ENCODE measurements at places on chromosomes 1 and 21. TPM values are rescaled to one million over a fixed set of nuclear protein-coding genes. Genes with fewer than 3 reads are reported as not detected.

CIART gene
- not detected for total RNA-seq

TCEANC2 gene
- 5.0 TPM for total RNA-seq

PHLDA3 gene
- total RNA-seq: 11.7 TPM

NGF gene
- 0.51 TPM for total RNA-seq

NTNG1 gene
- 3.4 TPM for total RNA-seq

RCSD1 gene
- total RNA-seq: 0.83 TPM

WDR4 gene
- 35.8 TPM for total RNA-seq

TLR5 gene
- total RNA-seq: 0.77 TPM

RUNX1 gene
- total RNA-seq: 9.5 TPM

- peak; percentile 49 for DNase-seq
These were observed 323.3 kb downstream of the RPS6KC1 start for GRCh38 chr1:213374369-213374768.

GRCh38 chr1:211372463-211372862 is 45.8 kb downstream of the TRAF5 start:
- DNase-seq: no peak

DNA sequence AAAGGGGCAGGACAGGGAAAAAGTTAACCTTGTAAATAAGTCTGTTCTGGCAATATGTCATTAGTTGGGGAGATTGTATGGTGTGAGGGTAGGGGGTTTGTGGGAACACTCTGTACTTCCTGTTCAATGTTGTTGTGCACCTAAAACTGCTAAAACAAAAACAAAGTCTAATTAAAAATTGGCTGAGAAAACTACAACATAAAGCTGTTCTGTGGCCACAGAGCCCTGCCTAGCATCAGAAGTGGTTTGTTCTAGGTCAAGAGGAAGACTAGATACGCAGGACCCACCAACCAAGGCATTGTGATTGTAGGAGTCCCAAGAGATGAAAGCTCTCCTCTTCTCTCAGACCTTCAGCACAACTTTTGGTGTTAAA is 81.0 kb upstream of the LRRC8D start:
- no peak for DNase-seq

DNA sequence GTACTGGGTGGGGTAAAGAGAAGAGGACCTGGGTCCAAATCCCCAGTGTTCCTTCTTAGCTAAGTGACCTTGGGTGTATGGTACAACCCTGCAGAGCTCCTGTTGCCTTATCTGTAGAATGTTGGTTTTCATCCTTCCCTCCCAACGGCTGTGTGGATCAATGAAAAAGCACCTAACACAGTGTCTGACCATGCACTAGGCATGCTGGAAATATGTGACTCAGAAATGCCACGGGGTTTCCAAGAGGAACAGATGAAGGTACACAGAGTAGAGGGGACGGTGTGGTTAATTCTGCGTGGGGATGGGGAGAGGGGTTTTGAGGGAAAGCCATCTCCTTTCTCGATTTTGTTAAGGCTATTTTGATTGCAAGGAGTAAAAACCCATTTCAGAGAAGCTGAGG is 8.6 kb downstream of the NIPAL3 start:
- DNase-seq: no peak

DNA sequence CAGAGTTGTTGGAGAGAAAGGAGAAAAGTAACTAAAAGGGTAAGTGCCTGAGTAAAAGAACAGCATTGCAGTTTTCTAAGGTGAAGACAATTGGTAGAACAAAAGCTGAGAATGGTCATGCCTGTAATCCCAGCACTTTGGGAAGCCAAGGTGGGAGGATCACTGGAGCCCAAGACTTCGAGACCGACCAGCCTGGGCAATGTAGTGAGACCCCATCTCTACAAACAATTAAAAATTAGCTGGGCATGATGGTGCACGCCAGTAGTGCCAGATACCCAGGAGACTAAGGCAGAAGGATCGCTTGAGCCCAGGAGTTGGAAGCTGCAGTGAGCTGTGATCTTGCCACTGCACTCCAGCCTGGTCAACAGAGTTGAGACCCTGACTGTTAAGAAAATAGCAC is 15.2 kb upstream of the PGD start:
- DNase-seq: no peak

GRCh38 chr21:46427516-46427915 is 31.2 kb upstream of the DIP2A start:
- DNase-seq: no peak

- DNase-seq: no peak
These were observed 12.4 kb upstream of the PARP1 start for GRCh38 chr1:226420328-226420727.

- no peak for DNase-seq
These were observed 7.1 kb upstream of the DIRAS3 start for GRCh38 chr1:68057564-68057963.

DNA sequence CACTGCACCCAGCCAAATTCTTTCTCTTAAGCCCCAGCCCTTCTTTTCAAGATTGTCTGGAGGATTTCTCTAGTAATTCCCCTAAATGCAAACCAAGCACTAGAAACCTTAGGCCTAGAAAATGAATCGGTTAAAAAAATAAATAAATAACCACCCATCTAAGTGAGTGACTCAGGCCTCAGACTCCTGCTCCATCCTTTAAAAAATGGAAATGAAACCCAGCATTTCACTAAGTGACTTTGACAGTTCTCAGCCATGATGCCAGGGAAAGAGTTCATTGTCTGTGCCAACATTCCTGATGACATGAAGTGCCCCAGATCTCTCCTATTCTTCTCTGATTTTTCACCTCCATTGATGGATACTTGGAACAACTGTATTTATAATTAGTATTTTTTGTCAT is 415.2 kb upstream of the DAB1 start:
- peak; percentile 65 for DNase-seq

DNA sequence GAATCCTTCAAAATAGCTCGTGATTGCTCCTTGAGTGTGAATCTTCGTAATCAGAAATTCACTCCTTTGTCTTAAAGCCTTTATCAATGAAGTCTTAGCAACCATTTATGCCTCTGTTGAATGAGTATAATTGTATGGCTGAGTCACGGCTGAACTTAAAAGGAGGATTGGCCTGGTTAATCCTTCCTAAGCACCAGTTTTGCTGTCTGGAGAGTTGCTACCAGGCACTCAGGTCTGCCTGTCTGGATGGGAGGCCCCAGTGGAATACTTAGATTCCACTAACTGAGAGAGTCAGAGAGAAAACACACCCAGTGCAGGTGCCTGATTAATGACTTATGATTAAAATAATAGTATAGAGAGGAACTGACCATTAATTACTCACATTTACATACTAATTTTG is 7.6 kb upstream of the HHAT start:
- DNase-seq: no peak

DNA sequence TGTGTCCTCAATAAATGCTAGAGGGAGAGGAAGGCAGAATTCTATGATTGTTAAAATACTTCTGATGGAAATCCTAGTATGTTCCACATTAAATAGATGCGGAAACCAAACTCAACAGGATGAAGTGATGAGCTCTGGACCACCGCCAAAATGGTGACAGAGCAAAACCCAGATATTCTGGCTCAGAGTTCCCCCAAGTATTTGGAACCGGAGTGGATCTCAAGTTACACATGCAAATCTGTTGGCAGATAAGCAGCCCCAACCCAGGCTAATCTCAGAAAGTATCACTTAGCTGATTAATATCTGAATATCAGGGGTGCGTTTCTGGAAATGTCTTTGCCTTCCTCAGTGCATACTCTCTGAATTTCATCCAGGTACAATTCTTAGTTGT is 17.4 kb upstream of the GRHL3 start:
- DNase-seq: peak; percentile 62

DNA sequence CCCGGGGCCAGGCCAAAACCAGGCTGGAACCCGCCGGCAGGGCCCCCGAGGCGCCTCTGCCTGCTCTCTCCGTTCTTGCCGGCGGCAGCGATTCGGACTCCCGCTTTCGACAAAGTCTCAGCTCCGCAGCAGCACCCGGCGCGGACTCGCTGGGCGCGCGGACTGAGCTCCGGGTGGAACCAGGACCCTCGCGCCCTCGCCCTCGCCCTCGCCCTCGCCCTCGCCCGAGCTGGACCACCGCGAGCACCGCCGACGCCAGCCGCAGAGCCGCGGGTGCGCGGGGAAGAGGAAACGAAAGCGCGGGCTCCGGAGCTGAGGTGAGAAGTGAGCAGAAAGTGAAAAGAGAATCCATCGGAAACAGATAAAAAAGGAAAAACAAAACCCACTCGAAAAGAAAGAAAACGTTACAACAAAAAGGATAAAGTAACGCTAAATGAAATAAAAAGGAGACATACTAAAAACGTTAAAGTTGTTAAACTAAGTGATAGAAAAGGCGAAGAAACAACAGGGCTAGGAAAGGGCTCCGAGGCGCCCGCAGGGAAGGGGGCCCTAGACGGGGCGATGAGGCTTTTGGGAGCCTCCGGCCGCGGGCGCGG is 64.9 kb downstream of the MEF2D start:
- DNase-seq: peak; percentile 33

DNA sequence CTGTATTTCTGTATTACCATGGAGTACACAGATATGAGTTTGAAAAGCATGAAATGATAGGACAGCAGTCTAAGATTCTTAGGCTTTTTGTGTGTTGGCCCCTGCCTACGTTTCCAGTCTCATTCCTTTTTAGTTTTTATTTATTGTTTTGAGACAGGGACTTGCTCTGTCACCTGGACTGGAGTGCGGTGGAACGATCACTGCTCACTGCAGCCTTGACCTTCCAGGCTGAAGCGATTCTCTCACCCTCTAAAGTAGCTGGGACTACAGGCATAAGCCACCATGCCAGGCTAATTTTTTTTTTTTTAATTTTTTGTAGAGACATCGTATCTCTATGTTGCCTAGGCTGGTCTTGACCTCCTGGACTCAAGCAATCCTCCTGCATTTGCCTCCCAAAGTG is 3.8 kb downstream of the RAVER2 start:
- no peak for DNase-seq

DNA sequence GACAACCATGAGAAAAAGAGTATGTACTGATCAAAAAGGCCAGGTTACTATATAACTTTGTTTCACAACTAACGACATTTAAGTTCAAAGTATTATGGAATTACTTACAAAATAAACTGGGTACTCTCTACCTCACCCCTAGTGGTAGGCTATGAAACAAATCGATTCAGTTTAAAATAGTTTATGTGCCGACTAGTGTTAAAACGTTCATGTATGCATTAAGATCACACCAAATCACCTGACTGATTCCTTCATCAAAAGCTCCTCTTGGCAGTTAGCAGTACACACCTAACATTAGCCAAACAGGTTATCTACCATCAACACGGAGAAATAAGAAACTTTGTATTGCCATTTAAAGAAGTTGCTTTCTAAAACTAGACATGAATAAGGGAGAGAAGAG is 137.1 kb downstream of the AKT3 start:
- DNase-seq: no peak

- no peak for DNase-seq
These were observed 120.8 kb upstream of the BMP8A start for GRCh38 chr1:39370602-39371001.

GRCh38 chr1:198530953-198531352 is 9.5 kb downstream of the ATP6V1G3 start:
- DNase-seq: no peak

DNA sequence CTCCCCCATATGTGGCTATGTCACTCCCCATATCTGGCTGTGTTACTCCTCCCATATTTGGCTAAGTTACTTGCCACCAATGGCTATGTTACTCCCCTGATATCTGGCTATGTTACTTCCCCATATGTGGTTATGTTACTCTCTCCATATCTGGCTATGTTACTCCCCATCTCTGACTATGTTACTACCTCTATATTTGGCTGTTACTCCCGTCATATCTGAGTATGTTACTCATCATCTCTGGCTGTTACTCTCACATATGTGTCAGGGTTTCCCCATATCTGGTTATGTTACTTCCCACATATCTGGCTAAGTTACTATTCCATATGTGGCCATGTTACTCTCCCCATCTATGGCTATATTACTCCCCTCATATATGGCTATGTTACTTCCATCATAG is 50.3 kb upstream of the MAP10 start:
- DNase-seq: no peak

GRCh38 chr1:225509376-225509707 is 81.5 kb upstream of the LBR start:
- no peak for DNase-seq

- no peak for DNase-seq
These were observed 40.6 kb downstream of the NVL start for GRCh38 chr1:224289396-224289795.

- DNase-seq: peak; percentile 23
These were observed 308.1 kb upstream of the LYPLAL1 start for GRCh38 chr1:218865591-218865990.

- no peak for DNase-seq
These were observed 77.0 kb upstream of the FGGY start for GRCh38 chr1:59219916-59220315.

DNA sequence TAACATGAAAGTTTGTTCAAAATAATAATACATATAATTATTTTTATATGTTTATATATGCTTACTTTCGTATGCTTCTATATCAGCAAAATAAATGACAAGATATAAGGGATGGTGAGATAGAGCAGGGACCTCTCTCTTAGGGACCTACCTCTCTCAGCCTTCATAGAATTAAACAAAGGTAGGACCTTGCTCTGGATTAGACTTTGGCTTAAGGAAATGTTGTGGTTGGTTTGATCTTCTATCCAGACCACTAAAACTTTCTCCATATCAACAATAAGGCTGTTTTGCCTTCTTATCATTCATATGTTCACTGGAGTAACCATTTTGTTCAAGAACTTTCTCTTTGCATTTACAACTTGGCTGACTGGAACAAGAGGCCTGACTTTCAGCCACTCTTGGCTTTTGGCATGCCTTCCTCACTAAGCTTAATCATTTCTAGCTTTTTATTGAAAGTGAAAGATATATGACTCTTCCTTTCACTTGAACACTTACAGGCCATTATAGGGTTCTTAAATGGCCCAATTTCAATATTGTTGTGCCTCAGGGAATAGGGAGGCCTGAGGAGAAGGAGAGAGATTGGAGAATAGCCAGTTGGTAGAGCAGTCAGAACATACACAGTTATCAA is 14.4 kb downstream of the FRRS1 start:
- no peak for DNase-seq

DNA sequence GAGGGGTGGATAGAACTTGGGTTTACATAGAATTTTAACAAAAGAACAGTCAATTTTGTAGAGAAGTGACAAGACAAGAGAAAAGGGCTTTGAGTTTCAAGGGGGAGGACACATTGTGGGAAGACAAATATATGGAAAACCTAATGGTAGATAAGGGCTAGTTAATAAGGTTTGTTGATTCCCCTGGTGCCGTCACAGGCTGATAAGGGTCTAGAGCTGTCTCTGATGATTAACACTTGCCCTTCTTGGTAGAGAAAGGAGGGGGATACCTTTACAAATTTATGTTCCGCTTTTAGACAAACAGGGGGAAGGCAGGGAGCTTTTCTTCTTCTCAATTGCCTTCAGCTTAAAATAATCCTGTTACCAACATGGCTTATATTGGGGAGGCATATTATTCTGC is 124.3 kb downstream of the ETS2 start:
- no peak for DNase-seq

Measured in Daoy (cell line).